HTR-8/SVneo (cell line): ENCODE measurements at places on chromosomes 2 and 18.

GRCh38 chr18:59002974-59003594 lies 136.6 kb upstream of the SEC11C start:
- DNase-seq, result no peak

DNA sequence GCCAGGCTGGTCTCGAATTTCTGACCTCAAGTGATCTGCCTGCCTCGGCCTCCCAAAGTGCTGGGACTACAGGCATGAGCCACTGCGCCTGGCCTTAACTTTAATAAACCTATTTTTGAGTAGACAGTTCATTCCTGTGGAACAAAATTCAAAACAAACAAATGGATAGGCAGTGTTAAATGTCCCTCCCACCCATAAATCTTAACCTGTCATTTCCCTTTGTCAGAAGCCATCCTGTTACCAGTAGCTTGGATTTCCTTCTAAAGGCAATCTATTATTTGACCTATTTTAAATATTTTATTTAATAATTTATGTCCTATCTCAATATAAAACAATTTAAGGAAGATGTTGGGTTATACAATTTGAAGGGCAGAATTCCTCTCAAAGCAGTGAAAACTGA lies 6.6 kb upstream of the C2orf72 start:
- DNase-seq, result no peak

GRCh38 chr2:88738271-88738670 lies 46.8 kb downstream of the RPIA start:
- DNase-seq, result no peak

- no peak for DNase-seq
Measured at GRCh38 chr2:85187069-85187468, 53.9 kb downstream of the TCF7L1 start.

- DNase-seq, result no peak
Measured at GRCh38 chr2:3270095-3270478, 107.5 kb downstream of the EIPR1 start.

GRCh38 chr2:197092431-197092830 lies 165.9 kb upstream of the PGAP1 start:
- no peak for DNase-seq

DNA sequence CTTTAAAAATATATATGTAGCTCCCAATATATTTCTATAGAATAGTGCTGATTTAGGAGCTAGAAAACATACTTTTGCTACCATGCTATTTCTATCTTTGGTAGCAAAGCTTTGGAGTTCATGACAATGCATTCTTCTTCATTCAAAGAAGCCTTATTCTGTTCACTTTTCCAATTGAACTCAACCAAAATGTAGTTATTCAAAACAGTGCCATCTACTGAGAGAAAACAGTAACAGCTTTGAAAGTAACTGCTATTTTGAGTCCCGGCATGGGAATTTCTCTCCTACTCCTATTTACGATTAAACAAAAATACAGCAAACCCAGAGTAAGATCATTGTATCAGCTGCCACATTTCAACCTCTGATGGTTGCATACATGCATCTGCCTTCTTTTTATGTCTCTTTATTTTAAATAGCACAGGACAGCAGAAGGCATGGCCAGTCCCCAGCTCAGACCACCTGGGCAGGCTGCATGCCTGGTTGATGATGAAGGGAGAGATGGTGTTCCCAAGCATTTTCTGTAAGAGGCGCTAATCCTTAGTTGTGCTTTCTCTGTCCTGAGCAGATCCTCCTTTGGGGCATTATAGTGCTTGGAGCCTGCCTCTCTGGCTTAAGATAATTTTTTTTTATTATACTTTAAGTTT lies 69.7 kb upstream of the SULT1C3 start:
- no peak for DNase-seq

GRCh38 chr2:23042216-23042906 lies 342.6 kb upstream of the KLHL29 start:
- DNase-seq, result no peak

DNA sequence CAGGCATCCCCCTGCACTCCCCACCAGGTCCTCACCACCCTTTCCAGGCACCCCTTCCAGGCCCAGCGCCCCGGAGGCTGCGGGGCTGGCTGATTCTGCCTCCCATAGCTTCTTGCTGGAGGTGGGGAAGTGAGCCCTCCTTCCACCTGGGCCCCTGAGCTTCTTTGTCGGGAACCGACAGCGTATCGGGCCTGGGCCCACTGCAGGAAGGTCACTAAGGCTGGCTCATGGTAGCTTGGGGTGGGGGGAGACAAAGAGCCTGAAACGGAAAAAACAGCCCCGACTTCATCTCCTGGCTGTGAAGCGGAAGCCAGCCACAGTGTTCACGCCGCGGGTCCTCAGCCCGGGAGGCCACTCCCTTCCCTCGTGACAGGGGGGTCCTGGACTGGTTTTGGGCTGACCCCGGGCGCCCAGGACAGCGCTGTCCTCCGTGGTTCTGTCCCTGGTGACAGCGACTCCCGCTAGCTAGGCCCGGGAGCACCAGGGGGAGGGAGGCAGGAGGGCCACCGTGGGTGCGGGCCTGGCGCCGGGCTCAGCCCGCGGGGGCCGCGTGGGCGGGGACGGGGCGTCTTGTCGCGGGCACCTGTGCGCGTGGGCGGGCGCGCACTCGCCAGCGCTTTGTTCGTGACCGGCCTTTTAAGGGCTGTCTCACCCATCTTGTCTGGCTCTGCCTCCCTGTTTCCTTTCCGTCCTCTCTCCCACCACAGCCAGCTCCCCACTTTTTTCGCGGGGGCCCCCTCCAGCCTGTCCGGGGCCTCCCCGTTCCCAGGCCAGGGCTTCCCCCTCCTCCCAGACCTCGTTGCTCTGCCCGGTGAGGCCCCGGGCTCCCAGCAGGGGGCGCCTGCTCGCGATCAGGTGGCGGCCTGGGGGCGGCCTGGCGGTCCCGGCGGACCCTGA lies 64.9 kb downstream of the DNMT3A start:
- DNase-seq, result no peak

- DNase-seq, result peak; percentile 25
Measured at GRCh38 chr2:215002500-215002899, 135.9 kb downstream of the ABCA12 start.

DNA sequence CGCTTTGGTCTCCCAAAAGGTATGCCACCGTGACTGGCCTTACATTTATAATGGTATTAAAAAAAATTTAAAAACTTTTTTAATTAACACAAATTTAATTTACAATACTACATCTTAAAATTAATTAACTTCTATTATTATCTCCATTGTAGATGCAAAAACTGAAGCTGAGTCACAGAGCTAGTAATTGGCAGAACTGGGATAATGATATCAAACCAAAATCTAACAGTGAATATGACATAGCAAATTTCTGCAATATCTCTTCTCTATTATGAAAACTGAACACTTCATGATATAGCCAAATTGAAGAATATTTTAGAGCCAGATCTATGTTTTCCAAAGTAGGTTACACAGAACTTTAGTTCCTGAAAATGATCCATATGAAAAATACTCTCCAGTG lies 66.4 kb upstream of the CHAC2 start:
- DNase-seq, result no peak

GRCh38 chr2:84160453-84160852 lies 298.6 kb downstream of the SUCLG1 start:
- no peak for DNase-seq

DNA sequence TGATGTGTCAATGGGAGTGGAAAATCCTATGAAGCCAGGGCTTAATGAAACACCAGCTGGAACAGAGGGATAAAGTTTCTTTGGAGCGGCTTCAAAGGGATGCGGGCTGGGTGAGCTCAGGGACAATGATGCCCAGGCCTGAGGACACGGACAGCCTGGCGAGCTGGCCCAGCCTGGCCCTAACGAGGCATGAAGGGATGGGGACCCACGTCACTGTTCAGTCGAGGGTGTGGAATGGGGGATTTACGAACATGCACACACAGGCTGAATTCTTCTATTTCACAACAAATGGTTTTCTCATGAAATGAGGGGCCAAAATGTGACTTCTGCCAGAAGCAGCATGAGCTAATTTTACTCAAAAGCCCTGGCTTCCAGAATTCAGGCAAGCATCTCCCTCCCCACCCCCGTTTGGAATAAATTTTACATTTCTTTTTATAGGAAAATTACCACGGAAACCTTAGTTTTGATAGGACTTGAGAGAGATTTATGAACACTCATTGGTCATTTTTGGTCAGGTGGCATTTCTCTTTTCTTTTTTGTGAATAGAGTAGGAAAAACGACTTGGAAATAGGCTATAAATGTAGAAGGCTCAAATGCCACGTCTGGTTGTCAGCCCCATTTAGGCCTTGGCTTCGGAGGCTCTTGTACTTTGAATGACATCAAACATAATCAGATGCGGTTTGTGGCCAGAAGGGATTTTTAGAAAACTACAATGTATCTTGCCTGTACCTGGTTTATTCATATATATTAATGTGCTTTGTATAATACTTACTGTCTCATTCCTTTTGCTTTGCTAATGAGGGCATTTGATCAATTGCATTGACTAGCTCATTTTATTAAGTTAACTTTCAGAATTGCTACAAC lies 893.8 kb upstream of the CELF4 start:
- no peak for DNase-seq

GRCh38 chr18:58311390-58311789 lies 267.4 kb downstream of the NEDD4L start:
- DNase-seq, result no peak
